ENCODE measurements at places on chromosomes 5 and 9.

GRCh38 chr9:95725045-95725444, 150.4 kb upstream of the ERCC6L2 start:
- no peak for DNase-seq

- no peak for DNase-seq
Measured at GRCh38 chr5:14557203-14557770, 24.3 kb upstream of the OTULINL start.

DNA sequence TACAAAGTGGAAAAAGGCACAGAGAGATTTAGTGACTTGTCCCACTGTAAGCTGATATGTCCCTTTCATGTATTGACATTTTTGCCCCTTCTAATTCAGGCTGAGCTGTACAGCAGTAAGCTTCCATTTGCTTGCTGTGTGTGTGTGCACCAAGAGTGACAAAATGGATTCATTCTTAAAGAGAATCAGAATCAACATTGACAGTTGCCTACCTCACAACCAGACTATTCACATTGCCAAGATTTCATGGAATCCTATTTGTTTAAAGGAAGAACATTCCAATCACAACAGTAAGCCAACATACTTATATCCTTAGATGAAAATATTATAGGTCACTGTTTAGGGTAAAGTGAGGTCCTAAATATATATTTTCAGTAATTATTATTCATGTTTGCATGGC, 102.6 kb downstream of the TMEM232 start:
- DNase-seq = no peak

DNA sequence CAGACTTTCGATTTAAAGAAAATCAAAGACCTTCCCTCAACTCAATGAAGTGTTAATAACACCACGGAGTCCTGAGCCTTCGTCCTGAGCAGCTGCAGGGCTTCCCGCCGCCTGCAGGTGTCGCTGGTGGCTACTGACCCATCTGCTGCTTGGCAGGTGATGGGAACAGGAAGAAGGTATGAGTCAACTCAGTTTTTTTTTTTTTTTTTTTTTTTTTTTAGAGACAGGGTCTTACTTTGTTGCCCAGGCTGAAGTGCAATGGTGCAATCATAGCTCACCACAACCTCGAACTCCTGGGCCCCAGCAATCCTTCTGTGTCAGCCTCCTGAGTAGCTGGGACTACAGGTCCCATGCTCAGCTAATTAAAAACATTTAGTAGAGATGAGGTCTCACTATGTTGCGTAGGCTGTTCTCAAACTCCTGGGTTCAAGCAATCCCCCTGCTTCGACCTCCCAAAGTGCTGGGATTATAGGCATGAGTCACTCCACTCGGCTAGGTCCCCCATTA, 185.7 kb upstream of the IL12B start:
- peak; percentile 81 for DNase-seq

- no peak for DNase-seq
Measured at GRCh38 chr5:137605411-137605810, 106.3 kb upstream of the SPOCK1 start.

DNA sequence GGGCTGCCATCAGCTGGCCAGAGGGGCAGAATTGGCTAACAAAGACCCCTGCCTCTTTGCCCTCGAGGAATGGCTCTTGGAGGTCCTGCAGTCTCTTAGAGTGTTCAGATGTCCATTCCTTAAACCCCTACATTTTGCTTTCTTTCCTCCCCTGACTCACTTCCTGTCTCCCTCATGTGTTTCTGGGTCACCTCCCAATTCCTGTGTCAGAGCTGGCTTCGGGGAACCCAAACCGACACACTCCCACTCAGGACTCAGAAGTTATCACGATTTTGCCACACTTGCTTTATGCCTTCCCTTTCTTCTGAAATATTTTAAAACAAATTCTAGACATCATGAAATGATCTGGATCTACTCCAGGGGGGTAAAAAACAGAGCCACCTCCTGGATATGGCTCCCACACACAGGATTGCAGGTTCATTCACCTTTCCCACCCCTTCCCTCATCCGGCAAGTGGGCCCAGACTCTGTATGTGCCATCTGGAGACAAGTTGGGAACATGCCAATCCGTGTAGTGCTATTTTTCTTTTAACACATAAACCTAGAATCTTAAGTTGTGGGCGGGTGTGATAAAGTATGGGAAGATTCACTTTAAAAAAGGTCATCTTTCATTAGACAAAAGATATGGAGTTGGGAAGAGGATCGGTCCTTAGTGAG, 145.7 kb downstream of the NXNL2 start:
- DNase-seq = no peak

DNA sequence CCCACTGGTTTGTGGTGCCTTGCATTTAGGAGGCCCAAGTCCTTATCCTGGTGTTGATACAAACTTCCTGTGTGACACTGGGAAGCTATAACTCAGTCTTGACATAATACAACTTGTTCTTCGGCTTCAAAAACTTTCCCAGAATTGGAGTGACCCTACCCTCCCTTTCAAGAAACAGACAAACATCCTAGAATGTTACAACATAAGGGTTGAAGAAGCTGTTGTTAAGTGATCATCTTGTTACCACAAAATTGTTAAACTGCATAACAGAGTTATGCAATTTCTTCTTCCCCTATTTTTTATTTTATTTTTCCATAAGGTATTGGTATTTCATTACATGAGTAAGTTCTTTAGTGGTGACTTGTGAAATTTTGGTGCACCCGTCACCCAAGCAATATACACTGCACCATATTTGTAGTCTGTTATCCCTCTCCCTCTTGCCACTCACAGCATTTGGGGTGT, 21.3 kb downstream of the TLR4 start:
- no peak for DNase-seq

DNA sequence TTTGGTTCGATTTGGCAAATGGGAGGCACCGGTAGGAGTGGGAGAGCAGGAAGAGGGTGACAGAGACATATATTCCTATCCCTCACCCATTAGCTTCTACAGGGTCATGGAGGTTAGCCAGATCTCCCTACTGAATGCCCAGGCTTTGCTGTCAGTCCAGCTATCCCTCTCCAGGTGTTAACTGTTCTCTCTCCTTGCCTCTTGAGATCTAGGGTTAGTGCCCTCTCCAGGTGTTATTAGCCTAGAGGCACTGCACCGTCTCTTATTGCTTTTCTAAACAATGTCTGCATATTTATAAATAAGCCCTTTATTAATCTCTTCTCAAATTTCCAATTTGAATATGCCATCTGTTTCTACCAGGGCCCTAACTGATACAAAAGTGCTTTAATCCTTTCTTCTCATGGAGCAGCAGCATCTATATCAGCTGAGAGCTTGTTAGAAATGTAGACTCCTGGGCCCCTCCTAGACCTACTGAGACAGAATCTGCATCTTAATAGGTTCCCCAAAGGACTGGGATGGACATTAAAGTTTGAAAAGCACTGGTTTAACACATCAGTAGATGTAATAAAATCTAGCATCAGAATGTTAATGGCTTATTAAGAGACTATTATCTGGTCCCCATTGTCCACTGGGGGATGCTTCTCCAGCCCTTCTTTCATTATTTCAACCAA, 322.5 kb upstream of the SLC24A2 start:
- no peak for DNase-seq

GRCh38 chr5:102762095-102762534, 7.0 kb downstream of the PAM start:
- peak; percentile 17 for DNase-seq

DNA sequence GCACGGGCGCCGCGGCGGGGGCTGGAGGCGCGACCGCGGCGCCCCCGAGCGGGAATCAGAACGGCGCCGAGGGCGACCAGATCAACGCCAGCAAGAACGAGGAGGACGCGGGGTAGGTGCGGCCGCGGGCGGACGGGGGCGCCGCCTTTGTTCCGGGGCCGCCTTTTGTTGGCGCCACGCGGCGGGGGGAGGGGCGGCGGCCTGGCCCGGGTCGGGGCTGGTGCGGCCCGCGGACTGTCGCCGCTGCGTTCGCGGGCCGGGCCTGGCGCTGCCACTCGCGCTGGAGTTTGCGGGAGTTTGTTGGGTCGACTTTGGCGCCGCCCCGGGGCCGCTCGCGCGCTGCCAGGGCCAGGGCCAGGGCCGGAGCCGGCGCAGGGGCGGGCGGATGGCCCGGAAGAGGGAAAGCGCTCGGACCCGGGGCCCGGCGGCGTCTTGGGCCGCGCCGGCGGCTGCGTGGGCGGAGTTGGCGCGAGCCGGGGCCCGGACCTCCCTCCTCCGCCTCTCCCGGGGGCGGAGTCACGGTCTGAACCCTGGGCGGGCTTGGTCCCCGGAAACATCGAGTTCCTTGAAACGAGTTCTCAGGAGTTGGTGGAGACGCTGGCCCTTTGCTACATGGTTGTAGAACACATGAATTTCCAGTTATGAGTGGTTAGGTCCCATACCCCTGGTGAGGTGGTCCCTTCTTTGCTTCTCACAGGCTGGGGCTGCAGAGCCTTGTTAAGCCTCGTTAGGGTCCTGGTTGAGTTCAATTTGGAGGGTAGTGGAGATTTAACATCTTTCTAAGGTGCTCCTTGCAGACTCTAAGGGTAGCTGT, 809 bp downstream of the HNRNPAB start:
- DNase-seq = peak; percentile 84

- no peak for DNase-seq
Measured at GRCh38 chr9:129669141-129669718, 3.8 kb downstream of the PRRX2 start.

- no peak for DNase-seq
Measured at GRCh38 chr5:98455665-98456064, 317.8 kb upstream of the RGMB start.

DNA sequence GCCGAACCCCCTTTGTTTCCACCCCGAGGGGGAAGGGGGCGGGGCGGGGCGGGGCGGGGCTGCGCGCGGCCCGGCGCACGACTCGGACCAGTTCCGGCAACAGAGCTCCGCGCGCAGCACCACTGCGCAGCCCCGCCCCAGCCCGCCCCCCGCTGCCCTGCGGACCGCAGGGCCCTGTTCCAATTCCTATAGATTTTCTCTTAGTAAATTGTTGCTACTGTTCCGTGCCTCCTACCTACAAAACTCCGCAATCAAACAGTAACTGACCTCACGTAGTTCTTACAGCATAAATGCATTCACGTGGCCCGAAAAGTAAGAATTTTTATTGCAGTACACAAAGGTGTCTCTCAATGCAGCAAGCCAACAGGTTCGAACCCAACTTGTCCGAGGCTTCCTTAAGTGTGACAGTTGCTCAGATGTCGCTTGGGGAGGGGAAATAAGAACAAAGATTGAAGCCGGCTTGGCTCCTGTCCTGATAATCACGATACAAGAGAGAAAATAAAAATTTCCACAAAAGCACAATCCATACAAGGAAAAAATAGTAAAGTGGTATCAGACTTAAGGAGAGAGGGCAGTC, 1.2 kb upstream of the RNF38 start:
- no peak for DNase-seq

- no peak for DNase-seq
Measured at GRCh38 chr5:168400429-168401220, 85.6 kb upstream of the RARS1 start.

- DNase-seq = no peak
Measured at GRCh38 chr5:53059281-53059680, 50.3 kb downstream of the MOCS2 start.

DNA sequence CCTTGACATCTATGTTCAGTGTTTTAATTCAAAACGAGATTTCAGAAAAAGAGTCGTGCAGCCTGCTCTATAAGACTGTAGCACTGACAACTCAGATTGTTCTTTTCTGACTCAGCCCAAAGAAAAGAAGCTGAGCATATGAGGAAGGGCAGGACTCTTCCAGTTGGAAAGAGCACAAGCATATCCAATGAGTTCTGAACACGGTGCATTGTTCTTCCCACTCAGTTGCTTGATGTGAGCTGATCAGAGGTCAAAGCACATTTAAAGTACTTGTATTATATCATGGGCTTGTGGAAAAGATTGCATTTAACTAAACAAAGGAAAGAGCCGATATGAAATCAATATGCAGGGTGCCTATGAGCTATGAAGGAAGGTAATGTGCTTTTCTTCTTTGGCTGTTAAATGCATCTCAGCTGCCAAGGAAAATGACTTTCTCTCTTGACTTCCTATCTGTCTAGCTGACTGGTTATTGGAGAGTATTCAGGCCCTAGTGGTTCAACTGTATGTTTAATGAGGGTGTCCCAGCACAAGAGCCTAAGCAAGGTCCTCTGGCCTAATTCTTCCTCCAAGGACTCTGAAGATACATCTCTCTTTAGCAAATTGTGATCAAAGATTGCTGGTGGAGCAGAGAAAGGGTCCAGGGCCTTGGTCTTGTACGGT, 226.6 kb upstream of the PPP1R2B start:
- DNase-seq = no peak

DNA sequence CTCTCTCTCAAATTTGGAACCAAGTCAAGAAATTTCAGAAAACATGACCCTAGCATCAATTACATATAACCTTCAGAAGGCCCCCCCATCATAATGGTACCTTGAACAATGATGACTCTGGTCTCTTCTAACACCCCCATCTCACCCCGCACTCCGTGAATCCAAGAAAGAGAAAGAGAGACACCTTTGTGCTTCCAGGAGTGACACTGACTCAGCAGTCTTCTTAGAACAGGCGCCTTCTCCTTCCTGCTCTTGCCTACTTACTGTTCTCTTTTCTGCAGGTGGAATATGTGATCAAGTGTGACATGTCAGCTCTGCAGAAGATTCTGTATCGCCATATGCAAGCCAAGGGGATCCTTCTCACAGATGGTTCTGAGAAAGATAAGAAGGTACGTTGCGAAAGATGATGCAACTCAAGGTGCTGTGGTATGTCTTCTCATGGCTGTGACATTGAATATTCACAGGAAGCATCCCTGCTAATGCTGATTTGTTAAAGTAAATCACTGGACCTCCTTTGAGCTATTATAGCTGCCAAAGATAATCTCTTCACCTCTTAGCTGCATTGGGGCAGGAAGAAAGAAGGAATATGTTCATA, 81.3 kb downstream of the SMARCA2 start:
- no peak for DNase-seq

GRCh38 chr5:157582731-157583620, 7.4 kb upstream of the ADAM19 start:
- DNase-seq = no peak

DNA sequence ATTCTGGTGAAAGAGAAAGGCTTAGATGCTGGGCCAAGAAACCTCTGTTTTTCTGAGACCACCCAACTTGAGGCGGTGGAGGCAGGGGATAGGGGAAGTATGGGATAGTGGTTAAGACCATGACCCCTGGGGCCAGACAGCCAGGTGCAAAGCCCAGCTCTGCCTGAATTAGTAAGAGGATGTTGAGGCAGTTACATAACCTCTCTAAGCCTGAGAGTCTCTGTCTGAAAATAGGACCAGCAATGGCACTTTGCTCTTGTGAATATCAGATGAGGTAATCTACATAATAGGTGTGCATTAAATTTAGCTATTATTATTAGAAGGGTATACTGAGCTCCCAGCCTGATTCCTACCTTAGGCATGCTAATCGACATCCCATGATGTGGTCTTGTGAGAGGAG, 68.2 kb downstream of the DOCK2 start:
- DNase-seq = peak; percentile 39
